AG09319 (cell line): ENCODE measurements at places on chromosomes 6 and 20.

DNA sequence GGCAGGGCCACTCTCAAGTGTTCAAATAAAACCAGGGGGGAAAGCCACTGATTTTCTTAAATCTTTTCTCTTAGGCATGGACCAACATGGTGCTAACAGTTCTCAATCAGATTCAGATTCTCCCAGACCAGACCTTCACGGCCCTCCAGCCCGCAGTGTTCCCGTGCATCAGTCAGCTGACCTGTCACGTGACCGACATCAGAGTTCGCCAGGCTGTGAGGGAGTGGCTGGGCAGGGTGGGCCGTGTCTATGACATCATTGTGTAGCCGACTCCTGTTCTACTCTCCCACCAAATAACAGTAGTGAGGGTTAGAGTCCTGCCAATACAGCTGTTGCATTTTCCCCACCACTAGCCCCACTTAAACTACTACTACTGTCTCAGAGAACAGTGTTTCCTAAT is 41.5 kb upstream of the SMIM28 start:
- no peak for DNase-seq

GRCh38 chr20:651713-652614 is 1.0 kb downstream of the SRXN1 start:
- DNase-seq = no peak

GRCh38 chr6:39350723-39351505 is 28.4 kb upstream of the KCNK16 start:
- DNase-seq = no peak

DNA sequence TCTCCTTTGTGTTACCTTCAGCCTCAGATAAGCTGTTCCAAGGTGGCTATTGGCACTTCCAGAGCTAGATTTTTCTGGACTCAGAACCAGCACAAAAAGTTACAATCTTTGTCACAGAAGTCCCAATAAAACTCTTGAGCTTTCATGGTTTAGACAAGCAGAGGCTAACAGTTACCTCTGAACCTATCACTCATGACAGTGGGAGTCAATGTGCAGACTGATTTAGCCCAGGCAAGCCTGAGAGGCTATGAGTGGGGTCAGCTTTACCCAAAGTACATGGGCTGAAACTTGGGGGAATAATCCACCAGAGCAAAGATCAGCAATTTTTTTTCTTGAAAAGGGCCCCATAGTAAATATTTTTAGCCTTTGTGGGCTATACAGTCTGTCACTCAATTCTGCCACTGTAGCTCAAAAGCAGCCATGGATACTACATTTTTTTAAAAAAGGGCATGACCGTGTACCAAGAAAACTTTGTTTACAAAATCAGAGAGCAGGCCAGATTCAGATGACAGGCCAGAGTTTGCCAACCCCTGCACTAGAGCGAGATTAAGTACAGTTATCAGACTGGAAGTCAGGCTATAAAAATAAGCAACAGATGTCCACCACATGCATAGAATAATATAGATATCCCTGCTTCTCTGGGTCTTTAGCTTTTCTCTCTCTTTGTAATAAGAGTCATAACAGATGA is 20.0 kb downstream of the CCN2 start:
- DNase-seq = no peak

- no peak for DNase-seq
These were observed 433.7 kb downstream of the MAFB start for GRCh38 chr20:40255365-40255764.

GRCh38 chr20:6000871-6001270 is 50.4 kb downstream of the MCM8 start:
- DNase-seq = no peak

DNA sequence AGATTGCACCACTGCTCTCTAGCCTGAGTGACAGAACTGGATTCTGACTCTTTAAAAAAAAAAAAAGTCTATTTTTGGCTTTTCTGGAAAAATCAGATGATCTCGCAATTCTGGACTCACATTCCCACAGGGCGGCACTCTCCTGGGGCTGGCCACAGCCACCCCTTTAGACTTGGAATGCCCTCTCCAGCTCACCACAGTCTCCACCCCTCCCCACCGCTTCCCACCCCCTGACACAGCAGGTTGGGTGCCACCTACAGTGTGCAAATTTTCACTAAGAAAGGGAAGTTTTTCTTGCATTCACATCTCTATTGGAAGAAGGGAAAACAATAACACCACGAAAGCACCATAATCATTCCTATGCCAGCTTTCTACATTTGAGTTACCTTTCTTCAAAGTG is 15.4 kb downstream of the PDRG1 start:
- no peak for DNase-seq

DNA sequence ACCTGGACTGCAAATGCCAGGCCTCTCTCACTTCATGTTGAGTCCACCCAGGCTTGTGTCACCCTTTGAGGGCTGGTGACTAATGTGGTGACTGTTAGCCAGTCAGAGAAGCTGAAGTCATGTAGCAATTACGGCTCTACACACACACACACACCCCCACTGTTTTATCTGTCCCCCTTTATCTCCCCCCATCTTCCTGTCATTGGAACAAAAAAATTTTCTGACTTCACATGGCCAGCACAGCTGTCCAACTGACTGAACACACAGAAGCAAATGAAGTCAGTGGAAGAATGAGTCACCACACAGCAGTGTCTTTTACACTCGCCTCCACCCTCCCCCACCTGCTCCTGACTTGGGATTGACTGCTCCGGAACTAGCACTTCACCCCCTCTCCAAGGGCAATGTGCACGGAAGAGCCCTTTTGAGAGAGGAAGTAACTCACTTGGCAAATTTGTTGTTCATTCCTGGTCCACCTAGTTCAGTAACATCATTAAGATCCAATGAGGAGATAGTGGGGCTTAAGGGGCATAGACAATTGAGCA is 198.0 kb downstream of the RNF144B start:
- peak; percentile 4 for DNase-seq

GRCh38 chr6:118869350-118869749 is 24.6 kb upstream of the ASF1A start:
- DNase-seq = no peak

GRCh38 chr6:42264852-42265390 is 47.3 kb upstream of the MRPS10 start:
- DNase-seq = no peak

DNA sequence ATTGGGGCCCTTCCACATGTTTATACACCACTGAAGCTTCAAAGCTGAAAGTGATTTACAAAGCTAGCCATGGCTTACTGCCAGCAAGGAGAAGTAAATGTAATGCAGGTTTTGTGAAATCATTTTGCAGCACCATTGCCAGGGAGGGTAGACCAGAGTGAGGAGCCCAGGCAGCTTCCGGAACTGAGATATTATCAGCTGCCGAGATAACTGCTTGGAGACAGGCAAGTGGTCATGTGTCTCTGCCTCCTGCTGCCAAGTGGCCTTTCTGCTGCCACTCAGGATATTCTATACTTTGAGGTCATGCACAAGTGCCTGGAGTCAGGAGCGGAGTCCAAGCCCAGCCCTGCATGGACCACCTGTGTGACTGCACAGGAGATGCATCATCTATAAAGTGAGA is 160.2 kb downstream of the SYNDIG1 start:
- no peak for DNase-seq

GRCh38 chr20:20391766-20392165 is 23.9 kb downstream of the INSM1 start:
- DNase-seq = no peak

DNA sequence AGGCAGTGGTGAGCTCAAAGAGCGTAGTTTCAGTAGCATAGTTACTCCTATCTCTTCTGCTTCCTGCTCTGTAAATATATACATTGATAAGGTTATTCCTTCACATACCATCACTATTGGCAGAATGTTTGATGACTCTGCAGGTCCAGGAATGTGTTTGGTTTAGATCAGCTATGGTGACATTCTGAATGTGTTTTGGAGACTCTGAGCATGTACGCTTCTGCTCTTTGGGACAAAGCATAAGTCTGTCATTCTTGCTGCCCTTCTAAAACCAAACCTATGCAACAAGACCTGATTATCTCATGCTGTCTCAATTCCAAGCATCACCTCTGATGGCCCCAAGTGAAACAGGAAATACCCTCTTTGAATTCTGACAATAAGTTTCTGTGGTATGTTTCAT is 1074.3 kb downstream of the KIF16B start:
- DNase-seq = no peak
